ENCODE measurements at places on chromosomes 12 and 14.

GRCh38 chr12:114123108-114123507 is 157.0 kb upstream of the RBM19 start:
- no peak for DNase-seq

- DNase-seq: no peak
Observed at GRCh38 chr12:42588524-42589464, 752 bp downstream of the PRICKLE1 start.

DNA sequence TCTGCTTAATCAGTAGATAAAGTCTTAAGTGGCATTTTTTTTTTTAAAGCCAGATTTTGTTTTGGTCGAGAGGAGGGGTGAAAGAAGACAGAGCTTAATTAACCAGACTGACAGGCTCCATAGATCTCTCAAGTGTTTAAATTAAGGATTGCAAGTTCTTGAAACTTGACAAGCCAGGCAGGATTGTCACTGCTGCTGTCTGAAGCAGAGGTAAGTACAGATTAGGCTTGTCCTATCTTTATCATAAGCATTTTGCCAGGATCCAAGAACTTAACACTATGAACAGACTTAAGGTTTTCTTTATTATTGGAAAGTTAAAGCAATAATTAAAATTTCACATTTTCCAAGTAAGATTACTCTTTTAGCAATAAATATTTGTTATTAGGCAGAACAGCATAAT is 179.6 kb upstream of the LMO3 start:
- DNase-seq: no peak

- peak; percentile 18 for DNase-seq
Observed at GRCh38 chr14:89845346-89845745, 109.2 kb downstream of the EFCAB11 start.

- no peak for DNase-seq
Observed at GRCh38 chr12:33546004-33546403, 106.4 kb upstream of the SYT10 start.

DNA sequence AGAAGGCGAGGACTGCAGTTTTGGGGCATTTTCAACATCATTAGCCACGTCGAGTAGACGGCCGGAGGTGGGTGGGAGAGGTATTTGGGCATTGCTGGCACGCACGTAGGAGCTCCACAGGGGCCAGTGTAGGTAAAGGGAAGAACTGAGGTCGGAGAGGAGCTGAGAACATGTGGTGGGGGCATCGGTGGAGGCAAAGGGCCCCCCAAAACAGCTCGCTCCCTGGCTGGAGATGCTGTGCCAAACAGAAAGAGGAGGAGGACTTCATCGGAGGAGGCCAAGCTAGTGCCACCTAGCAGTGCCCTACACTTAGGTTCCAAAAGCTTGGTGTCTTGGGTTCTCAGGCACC is 52.0 kb upstream of the PPP2R5C start:
- no peak for DNase-seq

DNA sequence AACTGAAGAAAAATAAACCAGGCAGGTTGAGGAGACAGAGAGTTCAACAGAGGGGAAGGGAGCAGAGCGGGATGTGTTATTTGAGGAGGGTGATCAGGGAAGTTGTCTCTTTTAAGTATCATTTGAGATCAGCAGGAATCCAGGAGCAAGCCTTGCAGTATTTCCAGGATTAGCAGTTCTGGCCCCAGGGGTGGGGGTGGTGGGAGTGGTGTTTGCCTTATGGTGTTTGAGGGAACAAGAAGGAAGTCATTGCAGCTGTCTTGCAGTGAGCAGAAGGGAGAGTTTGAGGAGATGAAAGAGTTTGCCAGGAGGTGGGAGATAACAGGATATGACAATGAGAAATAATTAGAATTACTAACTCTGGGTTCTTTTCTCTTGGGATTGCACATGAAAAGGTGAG is 418.6 kb downstream of the NELL2 start:
- no peak for DNase-seq

DNA sequence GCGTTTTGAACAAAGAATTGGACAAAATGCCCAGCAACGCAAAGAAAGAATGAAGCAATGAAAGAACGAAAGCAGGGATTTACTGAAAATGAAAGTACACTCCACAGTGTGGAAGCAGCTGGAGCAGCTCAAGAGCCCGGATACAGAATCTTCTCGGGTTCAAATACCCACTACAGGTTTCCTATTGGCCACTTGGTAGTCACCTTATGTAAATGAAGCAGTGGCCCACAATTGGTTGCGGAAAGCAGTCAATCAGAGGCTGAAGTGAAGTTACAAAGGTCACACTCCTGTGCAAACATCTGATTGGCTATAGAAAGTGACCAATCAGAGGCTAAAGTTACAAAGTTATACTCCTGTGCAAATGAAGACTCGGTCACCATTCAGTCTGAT is 15.0 kb upstream of the PPP1R13B start:
- no peak for DNase-seq

- DNase-seq: no peak
Observed at GRCh38 chr14:97785495-97785894, 988.3 kb downstream of the VRK1 start.

DNA sequence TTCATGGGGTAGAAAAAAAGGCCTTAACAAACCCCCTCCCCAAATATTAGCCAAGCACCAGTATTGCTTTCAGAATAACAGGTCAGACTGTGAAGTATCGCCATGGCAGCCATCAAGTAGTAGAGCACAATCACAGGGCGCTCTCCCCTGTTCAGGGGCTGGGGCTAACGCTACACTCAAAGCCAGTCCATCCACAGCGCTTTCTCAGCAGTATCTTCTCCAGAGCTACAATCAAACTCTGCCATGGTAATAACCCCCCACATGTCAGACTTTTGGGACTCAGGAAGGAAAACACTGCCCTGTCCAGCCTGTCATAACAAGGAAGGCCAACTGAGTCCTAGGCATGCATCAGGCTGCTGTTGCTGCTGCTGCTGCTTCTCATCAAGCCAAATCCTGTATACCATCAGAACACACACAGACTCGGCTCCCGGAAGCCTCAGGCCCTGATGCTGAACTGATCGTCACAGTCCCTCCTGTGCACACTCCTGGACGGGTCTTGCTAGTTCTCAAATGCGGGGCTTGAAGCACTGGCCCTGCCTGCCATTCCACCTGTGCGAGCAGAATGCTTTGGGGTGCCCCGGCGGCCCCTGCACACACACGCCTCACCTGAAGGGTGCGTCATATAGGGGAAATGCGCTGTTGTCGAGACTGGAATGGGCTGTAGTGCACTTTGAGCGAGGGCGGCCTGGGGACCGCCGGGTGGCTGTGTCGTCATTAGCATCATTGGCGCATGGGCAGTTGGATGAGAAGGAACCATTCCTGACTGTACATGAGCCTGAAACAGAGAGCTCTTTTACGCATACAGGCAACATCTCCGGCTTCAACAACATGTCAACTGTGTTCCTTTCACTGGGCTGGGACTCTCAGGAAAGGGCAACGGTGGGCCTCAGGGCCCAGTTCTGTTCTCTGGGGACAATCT is 47.6 kb downstream of the SH2B3 start:
- DNase-seq: no peak

DNA sequence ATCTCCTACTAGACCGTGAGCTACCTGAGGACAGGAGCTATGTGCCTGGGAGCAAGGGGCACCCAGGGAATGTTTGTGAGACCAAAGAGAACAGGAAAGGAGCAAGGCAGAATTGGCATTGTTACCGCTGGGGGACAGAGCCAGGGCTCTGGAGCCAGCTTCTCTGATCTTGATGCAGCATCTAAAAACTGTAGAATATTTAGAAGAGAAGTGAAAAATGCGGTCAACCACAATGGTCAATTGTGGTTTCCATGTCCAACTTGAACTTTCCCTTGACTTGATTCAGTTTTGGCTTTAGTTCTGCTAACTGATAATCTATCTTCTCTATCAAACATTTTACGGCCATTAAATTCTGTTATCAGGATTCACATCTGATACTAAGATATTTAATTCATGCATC is 201.2 kb downstream of the ANO4 start:
- no peak for DNase-seq

- DNase-seq: no peak
Observed at GRCh38 chr14:45698462-45699134, 445.6 kb upstream of the MIS18BP1 start.

- no peak for DNase-seq
Observed at GRCh38 chr14:74983343-74983742, 19.4 kb upstream of the EIF2B2 start.

DNA sequence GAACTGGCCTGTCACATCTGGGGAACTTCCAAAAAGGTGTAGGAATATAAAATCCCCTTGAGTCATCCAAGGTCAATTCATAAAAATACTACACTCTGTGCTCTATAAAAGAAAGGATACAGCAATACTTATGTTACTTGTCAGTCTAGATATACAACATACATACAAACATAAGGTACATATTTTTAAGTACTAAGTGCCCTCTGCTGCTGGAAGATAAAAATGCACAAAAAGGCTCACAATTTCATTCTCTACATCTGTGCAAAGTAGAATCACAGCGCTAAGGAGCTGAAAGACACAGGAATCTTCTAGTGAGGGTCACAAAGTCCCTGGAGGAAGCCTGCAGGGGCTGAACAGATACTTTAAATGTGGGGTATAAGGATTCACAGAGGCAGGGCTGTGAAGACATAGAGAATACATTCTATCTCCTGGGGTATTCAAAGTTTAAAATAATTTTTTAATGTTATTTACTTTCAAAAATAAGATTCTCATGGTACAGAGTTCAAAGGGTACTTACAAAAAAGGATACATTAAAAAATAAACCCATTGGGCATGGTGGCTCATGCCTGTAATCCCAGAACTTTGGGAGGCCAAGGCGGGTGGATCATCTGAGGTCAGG is 10.2 kb upstream of the GOLGA5 start:
- peak; percentile 59 for DNase-seq

- DNase-seq: no peak
Observed at GRCh38 chr12:16324772-16325171, 22.7 kb upstream of the MGST1 start.

- no peak for DNase-seq
Observed at GRCh38 chr14:23258256-23258655, 20.5 kb downstream of the RNF212B start.

GRCh38 chr14:106843951-106844483 is 1317.6 kb downstream of the TMEM121 start:
- no peak for DNase-seq

GRCh38 chr12:29591140-29592020 is 93.9 kb upstream of the OVCH1 start:
- DNase-seq: peak; percentile 49

- DNase-seq: no peak
Observed at GRCh38 chr12:73678335-73678734, 859.3 kb upstream of the ATXN7L3B start.

- DNase-seq: no peak
Observed at GRCh38 chr12:74646831-74647230, 109.2 kb downstream of the ATXN7L3B start.

GRCh38 chr14:64708148-64709004 is 4.2 kb downstream of the PLEKHG3 start:
- DNase-seq: no peak

DNA sequence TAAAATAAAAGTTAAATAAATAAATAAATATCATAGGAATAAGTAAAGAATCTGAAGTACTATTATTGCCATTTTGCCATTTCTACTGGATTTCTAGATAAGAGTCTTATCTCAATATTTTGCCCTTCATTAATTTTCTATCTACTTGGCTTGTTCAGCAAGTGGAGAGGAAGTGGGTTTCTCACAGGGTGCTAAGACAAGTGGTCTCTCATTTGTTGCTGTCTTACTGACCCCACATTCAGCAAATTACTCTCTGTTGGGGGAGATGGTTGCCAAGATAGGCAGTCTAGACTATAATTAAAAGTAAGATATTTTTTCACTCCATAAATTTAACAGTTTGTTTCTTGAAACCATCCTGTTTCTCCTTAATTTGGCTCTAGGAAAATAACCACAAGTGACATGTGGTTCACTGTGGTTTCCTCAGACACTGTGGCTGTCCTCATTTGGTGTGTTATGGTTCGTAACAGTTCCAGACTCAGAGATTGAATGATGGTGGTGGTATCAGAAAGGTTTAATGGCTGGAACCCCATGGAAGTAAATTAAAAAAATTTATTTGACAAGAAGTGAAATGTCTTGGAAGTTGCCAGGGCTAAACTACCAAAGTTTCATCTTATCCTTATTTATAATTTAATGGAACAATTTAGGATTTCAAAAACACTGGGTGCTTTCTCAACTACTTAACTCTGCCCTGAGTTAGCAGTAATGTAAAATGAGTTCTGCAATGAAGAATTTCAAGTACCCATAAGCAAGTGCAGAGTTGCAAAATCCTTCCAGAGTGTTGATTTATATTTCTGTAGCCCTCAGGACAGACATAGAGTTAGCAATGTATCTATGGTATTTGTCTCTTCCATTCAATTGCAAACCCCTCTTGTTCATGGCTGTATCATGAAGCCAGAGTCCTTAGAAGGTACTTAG is 214.8 kb downstream of the MSRB3 start:
- DNase-seq: no peak

GRCh38 chr12:105841840-105842239 is 296.9 kb downstream of the NUAK1 start:
- no peak for DNase-seq

- DNase-seq: no peak
Observed at GRCh38 chr12:90084018-90084417, 375.4 kb upstream of the ATP2B1 start.

- no peak for DNase-seq
Observed at GRCh38 chr12:67742461-67742860, 93.9 kb downstream of the DYRK2 start.

DNA sequence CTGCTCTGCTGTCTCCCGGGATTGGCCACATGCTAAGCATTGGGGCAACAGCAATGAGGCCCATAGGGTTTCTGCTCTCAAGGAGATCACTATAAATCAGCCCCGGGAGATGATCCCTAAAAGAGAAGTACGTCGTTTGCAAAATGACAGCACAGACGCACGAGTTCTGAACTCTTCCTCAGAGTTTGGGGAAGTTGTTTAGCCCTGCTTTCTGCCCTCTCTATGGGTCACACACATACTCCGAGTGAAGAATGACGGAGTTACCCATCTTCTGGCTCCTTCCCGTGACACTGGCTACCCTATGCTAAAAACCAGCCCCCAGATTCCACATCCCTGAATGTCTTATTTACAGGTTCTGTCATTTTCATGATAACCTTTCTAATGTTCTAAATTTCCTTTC is 258.0 kb upstream of the PLEKHG7 start:
- no peak for DNase-seq

- DNase-seq: no peak
Observed at GRCh38 chr14:39229222-39229543, 4.5 kb upstream of the MIA2 start.

DNA sequence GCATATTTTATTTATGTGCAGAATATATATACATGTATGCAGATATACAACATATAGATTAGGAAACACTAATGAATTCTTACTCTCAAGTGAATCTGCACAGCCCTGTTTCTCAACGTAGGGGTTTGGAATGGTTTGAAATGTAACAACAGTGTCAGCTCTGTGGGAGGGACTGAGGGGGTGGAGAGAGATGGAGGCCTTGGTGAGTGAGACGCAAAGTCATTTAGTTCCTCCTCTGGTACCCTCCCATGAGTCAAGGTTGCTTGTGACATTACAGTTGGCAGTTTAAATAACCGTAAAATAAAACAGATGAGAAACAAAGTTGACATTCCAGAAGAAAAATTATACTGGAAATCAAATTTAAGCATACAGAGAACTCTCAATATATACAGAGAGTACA is 313.0 kb upstream of the PRKD1 start:
- DNase-seq: no peak

DNA sequence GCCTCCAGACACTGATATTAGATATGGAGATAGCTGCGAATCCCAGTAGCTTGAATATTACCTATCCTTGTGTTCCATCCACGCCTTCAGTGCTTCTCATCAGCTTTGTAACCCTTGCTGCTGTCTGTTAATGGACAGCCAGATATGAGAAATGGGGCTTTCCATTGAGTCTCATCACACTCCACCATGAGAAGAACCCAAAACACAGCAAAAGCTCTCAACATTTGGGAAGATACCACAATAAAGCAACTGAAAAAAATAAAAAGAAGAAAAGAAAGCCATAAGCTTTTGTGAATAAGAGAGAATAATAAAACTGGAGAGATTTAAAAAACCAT is 225.4 kb downstream of the GALC start:
- DNase-seq: no peak
